A549 treated with RU486 at 1 μM for 4 hours (cell line): ENCODE measurements at places on chromosomes 2 and 18. TPM values are rescaled to one million over a fixed set of nuclear protein-coding genes. Genes with fewer than 3 reads are reported as not detected.

Gene TMEM169
- 0.32 to 0.47 TPM (median 0.38 TPM) in 5 replicates for total RNA-seq

Gene USP34
- 40.4 to 56.0 TPM (median 48.5 TPM) in 5 replicates for total RNA-seq

Gene GAD1
- total RNA-seq = 0.39 to 0.63 TPM (median 0.42 TPM) in 5 replicates

Gene CXCR2
- not detected in 5 replicates for total RNA-seq

Gene DNER
- total RNA-seq = 3.3 to 7.7 TPM (median 5.6 TPM) in 5 replicates

Gene CD226
- 0.08 to 0.10 TPM (median 0.09 TPM) in 3 of 5 replicates, not detected in the others for total RNA-seq

Gene L3MBTL4
- total RNA-seq = not detected in 5 replicates

Gene HOXD10
- 5.5 to 7.4 TPM (median 7.3 TPM) in 5 replicates for total RNA-seq

Gene SERPINB13
- not detected in 5 replicates for total RNA-seq

Gene RAB6D
- total RNA-seq = 0.09 TPM in 1 of 5 replicates, not detected in the others

Gene NEU2
- total RNA-seq = not detected in 5 replicates

Gene TRIM54
- total RNA-seq = 0.46 to 0.95 TPM (median 0.48 TPM) in 5 replicates

Gene SPATA3
- not detected in 5 replicates for total RNA-seq

Gene DUSP2
- total RNA-seq = 0.14 to 0.85 TPM (median 0.51 TPM) in 5 replicates

Gene SERPINB4
- total RNA-seq = 0.11 to 0.18 TPM (median 0.15 TPM) in 4 of 5 replicates, not detected in the other

Gene CD8B2
- total RNA-seq = not detected in 5 replicates

Gene SLC19A3
- 2.3 to 3.2 TPM (median 3.1 TPM) in 5 replicates for total RNA-seq

Gene CYP27C1
- 4.1 to 5.4 TPM (median 4.9 TPM) in 5 replicates for total RNA-seq

Gene SALL3
- not detected in 5 replicates for total RNA-seq

Gene PFN4
- 0.67 to 1.5 TPM (median 1.4 TPM) in 5 replicates for total RNA-seq

Gene SCYGR2
- total RNA-seq = not detected in 5 replicates

Gene LDLRAD4
- 1.1 to 2.8 TPM (median 1.3 TPM) in 5 replicates for total RNA-seq

Gene MTCL1
- total RNA-seq = 50.9 to 71.6 TPM (median 65.9 TPM) in 5 replicates

Gene NPPC
- total RNA-seq = 0.22 to 0.40 TPM (median 0.34 TPM) in 3 of 5 replicates, not detected in the others

Gene REG1B
- total RNA-seq = not detected in 5 replicates

Gene GPBAR1
- total RNA-seq = 0.09 to 0.21 TPM (median 0.13 TPM) in 4 of 5 replicates, not detected in the other

Gene PRKD3
- 7.1 to 14.3 TPM (median 12.7 TPM) in 5 replicates for total RNA-seq

Gene AMER3
- total RNA-seq = not detected in 5 replicates

Gene DGUOK
- 147 to 170 TPM (median 148 TPM) in 5 replicates for total RNA-seq

Gene G6PC2
- not detected in 5 replicates for total RNA-seq

Gene VSNL1
- not detected in 5 replicates for total RNA-seq

Gene DLGAP1
- total RNA-seq = 0.03 to 0.10 TPM in 2 of 5 replicates, not detected in the others

Gene MDH1B
- 1.1 to 3.0 TPM (median 1.2 TPM) in 5 replicates for total RNA-seq

Gene CFAP65
- 0.05 to 0.32 TPM (median 0.16 TPM) in 5 replicates for total RNA-seq

Gene MAPRE3
- total RNA-seq = 12.3 to 16.4 TPM (median 14.0 TPM) in 5 replicates

Gene AGBL5
- 29.3 to 32.7 TPM (median 31.2 TPM) in 5 replicates for total RNA-seq

Gene CAMKMT
- 5.3 to 7.2 TPM (median 5.9 TPM) in 5 replicates for total RNA-seq

Gene SCG2
- total RNA-seq = 0.82 to 1.5 TPM (median 1.2 TPM) in 5 replicates

Gene KLHL14
- not detected in 5 replicates for total RNA-seq

Gene CXCR1
- total RNA-seq = not detected in 5 replicates

Gene SAG
- total RNA-seq = not detected in 5 replicates

Gene ZNF638
- 62.1 to 79.5 TPM (median 65.9 TPM) in 5 replicates for total RNA-seq

Gene DYSF
- total RNA-seq = 0.56 to 0.81 TPM (median 0.67 TPM) in 5 replicates

Gene SERPINB12
- not detected in 5 replicates for total RNA-seq

Gene EVX2
- 0.02 TPM in 1 of 5 replicates, not detected in the others for total RNA-seq

Gene SLC23A3
- 0.19 to 0.90 TPM (median 0.53 TPM) in 5 replicates for total RNA-seq

Gene ELAC1
- total RNA-seq = 4.5 to 5.0 TPM (median 4.9 TPM) in 5 replicates

Gene ONECUT2
- total RNA-seq = 0.21 to 0.48 TPM (median 0.37 TPM) in 5 replicates

Gene HOXD4
- total RNA-seq = 0.29 to 0.66 TPM (median 0.49 TPM) in 5 replicates

Gene PLA2R1
- 1.4 to 2.9 TPM (median 2.6 TPM) in 5 replicates for total RNA-seq

Gene SELENOI
- 11.8 to 21.5 TPM (median 21.0 TPM) in 5 replicates for total RNA-seq

Gene MC2R
- not detected in 5 replicates for total RNA-seq
